Upper lobe of right lung (tissue), 1 donor: ENCODE measurements at places on chromosomes 11 and 22. TPM values are rescaled to one million over a fixed set of nuclear protein-coding genes. Genes with fewer than 3 reads are reported as not detected.

DNA sequence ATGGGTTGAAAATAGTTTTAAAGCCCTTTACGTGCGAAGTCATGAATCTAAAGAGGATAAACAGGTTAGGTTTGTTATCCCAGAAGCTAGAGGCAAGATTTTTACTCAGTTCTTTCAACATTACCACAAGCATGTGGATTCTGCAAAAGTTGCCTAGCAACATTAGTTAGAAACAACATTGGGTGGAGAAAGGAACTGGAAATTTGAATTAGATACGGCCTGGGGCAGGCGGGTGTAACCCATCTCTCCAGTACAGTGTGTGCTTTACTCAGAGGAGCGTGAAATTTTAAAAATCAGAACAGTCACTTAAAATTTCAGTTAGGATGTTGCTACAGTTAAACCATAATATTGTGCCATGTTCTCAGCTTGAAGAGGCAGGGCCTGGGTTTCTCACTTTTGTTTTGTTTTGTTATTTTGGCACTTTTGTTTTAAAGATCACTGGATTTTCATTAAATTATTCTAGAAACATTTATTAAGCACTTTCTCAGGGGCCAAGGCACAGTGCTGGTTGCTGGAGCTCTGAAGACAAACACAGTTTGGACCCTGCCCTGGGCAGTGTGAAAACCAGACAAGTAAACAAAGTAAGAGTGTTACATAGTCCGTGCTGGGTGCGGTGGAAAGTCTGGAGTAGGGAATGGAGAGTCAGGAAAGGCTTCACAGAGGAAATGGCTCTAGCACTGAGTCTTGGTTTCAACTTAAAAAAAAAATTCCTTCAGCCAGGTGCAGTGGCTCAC is 4.4 kb upstream of the WEE1 start:
- no peaks in the 10 kb centered on the region for H3K36me3 ChIP-seq
- H3K27me3 ChIP-seq, result no peaks in the 10 kb centered on the region
- peak overlapping the region; percentile 92 for H3K27ac ChIP-seq
- H3K4me1 ChIP-seq, result peaks cover 22% of the 10 kb centered on the region

GRCh38 chr11:86418917-86419316 is 44.2 kb downstream of the CCDC81 start:
- H3K27me3 ChIP-seq, result no peaks in the 10 kb centered on the region
- no peaks in the 10 kb centered on the region for H3K4me1 ChIP-seq
- no peaks in the 10 kb centered on the region for H3K36me3 ChIP-seq

GRCh38 chr11:75795276-75796090 is 19.5 kb upstream of the UVRAG start:
- H3K4me3 ChIP-seq, result no peak overlapping the region
- H3K27ac ChIP-seq, result no peak overlapping the region
- DNase-seq, result no peak
- H3K36me3 ChIP-seq, result no peaks in the 10 kb centered on the region
- H3K27me3 ChIP-seq, result no peaks in the 10 kb centered on the region

GRCh38 chr11:79113054-79113690 is 327.7 kb downstream of the TENM4 start:
- H3K4me3 ChIP-seq, result no peak overlapping the region
- H3K36me3 ChIP-seq, result no peaks in the 10 kb centered on the region
- DNase-seq, result no peak

Gene TCN1
- total RNA-seq, result not detected

DNA sequence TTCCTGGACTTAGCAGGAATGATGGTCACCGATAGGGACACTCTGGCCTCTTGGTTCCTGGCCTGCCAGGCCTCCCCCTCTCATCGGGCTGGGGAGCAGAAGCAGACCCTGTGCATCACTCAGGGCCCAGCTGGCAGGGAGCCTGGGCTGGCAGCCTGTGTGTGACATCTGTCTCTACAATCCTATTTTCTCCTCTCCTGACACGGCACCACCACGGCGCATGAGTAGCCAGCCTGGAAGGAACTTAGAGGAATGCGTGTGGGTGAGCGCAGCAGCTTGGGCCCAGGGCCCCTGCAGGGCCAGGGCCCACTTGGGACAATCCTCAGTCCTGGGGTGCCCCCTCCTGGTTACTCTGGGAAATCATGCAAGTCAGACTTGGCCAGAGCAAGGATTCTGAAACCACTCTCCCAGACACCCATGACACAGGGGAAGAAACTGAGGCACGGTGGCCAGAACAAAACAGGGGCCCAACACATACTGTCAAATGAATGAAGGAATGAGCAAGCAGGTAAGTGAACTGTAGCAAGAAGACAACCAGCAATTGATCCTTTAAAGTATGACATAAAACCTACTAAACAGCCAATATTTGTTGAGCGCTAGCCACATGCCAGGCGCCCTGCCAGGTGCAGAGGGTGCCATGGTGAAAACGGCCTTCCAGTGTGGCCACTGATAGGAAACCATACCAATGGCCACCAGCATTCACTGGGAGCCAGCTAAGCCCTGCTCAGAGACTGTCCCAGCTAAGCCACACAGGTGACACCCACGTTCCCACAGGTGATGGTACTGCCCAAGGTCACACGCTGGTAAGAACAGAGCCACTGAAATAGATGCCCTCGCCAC is 13.3 kb downstream of the RSPH14 start:
- H3K27ac ChIP-seq, result no peak overlapping the region
- H3K4me3 ChIP-seq, result no peak overlapping the region
- no peaks in the 10 kb centered on the region for H3K27me3 ChIP-seq
- DNase-seq, result no peak
- H3K4me1 ChIP-seq, result no peaks in the 10 kb centered on the region

Gene MPPED2
- total RNA-seq, result 1.3 TPM

GRCh38 chr11:63710476-63711217 is 29.3 kb downstream of the RTN3 start:
- peaks cover 5% of the 10 kb centered on the region for H3K4me1 ChIP-seq
- H3K36me3 ChIP-seq, result no peaks in the 10 kb centered on the region
- DNase-seq, result no peak
- H3K27ac ChIP-seq, result no peak overlapping the region
